ENCODE measurements at places on chromosomes 5 and 9.

GRCh38 chr5:169013208-169013728, 287.7 kb downstream of the SLIT3 start:
- DNase-seq, result no peak

DNA sequence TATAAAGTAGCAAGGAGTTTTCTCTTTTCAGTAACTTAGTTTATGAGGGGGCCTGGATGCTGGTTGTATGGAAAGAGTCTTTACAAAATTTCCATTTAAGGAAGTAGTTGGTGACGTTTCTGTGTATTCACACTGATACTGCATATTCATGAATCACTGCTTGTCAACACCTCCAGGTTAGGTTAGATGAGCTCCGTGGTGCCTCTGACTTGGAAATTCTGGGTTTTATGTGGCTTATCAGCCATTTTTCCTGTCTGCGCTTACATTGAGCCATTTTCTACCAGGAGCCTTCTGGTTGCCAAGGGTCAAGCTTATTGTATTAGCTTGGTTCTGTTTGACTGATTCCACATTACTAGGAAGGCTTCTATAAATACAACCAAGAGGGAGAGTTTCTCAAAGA, 128.3 kb downstream of the SLC28A3 start:
- no peak for DNase-seq

DNA sequence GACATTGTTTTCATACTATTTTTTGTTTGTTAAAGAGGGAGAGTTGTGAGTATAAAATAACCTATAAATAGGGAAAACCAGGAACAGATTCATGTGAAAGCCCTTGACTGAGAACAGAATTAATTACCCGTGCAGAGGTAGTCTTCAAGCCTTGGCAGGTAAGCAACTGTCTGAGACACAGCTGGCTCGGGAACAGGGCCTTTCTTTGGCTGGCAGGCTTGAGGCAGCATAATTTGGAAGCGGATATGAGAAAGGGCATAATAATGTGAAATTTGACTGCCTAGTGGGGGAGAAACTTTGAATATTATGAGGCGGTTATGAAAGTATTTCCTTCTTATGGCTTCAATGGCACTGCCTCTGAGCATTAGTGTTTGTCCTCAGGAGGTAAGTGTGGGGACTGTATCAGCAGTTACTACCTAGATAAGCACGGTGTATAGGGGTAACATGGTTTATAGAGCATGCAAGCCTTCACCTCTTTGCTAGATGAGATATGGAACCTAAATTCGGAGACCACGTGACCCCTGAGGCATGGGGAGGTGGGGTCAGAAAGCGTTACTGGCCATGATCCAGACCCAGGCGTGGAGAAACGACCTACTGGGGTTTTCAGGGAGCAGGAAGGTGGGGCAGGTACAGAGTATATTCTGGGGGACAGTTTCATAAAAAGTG, 210.2 kb upstream of the GAS1 start:
- no peak for DNase-seq

- no peak for DNase-seq
Measured at GRCh38 chr9:17330097-17330496, 195.3 kb downstream of the CNTLN start.

- no peak for DNase-seq
Measured at GRCh38 chr5:59838989-59839388, 54.5 kb downstream of the PDE4D start.

GRCh38 chr9:124217836-124218437, 39.8 kb upstream of the NEK6 start:
- no peak for DNase-seq

DNA sequence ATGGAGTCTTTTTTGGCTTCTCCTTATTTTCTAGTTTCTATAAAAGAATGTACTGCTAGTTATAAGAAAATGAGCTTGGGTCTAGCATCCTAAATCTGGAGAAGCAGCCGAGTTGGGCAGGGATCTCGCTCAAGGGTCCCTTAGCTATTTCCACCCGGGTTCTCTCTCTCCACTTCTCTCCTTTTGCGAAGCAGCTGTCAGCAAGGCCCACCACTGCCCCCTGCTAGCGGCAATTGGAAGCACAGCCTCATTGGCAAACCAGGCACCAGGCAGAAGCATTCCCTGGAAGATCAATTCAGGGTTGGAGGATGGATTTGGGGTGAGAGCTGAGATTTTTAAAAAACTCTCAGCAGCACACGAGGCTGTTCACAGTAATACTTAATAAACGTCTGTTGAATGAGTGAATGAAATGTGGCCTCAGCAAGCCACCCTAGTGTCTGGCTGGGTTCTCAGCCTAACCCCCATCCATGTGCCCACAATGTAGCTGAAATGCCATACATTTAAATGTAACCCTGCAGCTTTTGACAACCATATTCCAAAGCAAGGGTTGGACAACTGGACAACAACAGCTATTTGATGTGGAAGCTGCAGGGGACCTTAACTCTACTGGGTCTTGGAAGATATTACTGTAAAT, 34.6 kb upstream of the TNIP1 start:
- DNase-seq, result peak; percentile 18

DNA sequence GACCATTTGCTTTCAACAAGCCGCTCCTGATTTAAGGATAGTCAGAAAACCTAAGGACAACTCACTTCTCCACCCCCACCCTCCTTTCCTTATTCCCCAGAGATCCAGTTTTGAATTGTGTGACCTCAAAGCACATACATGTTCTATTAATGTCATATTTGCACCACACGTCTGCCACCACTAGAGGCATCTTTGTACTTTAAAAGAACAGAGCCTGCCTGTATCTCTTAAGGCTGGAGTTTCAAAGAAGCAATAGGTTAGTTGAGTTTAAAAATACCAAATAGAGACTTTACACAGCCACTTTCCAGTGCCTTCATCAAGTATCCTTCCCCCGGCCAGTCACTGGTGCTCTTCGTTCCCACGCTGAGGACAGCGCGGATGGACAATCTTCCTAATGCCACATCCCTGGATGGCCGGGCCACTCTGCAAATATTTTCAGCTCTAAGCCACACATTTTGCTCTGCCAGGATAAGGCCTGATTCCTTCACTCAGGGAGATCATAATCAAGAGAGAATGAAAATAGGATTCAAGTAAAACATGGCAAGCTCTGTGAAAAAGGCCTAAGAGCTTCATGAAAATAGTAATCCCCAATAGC, 146.3 kb downstream of the SNCAIP start:
- no peak for DNase-seq

DNA sequence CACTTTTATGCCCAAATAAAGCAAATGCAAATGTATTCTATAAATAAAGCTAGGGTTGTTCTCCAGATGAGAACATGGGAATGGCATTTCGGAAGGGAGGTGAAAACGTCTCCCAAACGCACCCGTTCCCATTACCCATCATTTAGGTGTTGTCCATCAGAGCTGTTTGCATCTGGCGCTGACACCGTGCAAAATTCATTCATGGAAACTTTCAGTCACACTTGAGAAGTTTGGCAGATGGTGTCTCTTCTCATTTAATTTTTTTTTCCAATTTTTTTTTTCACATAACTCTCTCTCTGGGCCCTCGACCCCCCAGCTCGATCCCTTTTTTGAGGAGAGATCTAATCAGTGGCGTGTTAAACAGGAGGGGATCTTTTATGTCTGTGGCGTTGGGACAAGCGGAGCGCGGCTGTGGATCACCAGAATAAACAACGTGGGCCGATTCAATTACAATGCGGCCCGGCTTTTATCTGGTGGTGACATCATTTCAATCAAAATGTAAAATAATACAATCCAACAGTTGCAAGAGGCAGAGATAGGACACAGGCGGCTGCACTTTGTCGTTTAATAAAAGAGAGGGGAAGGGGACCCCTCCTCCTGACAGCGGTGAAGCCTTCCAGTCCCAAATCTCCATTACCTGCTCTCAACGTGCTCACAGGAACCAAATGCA, 246.1 kb upstream of the IRX4 start:
- no peak for DNase-seq

GRCh38 chr5:117713585-117714198, 1139.1 kb upstream of the SEMA6A start:
- DNase-seq, result no peak

- no peak for DNase-seq
Measured at GRCh38 chr9:112115970-112116753, 58.9 kb downstream of the SUSD1 start.

DNA sequence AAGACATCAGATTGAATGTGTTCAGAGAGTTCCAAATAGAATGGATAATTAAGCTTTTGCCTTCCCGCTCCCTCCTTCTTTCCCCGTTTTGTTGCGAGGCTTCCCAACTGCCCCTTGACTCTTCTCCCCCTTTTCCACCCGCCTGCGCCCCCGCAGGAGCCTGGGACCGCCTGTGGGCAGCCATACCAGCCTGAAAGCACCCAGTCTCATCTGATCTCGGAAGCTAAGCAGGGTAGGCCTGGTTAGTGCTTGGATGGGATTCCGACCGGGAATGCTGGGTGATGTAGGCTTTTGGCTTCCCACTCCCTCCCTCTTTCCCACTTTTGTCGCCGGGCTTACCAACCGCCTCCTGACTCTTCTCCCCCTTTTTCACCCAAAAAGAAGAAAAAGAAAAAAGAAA, 6.8 kb upstream of the HSD17B4 start:
- no peak for DNase-seq

- no peak for DNase-seq
Measured at GRCh38 chr5:167794121-167794520, 497.3 kb upstream of the WWC1 start.

DNA sequence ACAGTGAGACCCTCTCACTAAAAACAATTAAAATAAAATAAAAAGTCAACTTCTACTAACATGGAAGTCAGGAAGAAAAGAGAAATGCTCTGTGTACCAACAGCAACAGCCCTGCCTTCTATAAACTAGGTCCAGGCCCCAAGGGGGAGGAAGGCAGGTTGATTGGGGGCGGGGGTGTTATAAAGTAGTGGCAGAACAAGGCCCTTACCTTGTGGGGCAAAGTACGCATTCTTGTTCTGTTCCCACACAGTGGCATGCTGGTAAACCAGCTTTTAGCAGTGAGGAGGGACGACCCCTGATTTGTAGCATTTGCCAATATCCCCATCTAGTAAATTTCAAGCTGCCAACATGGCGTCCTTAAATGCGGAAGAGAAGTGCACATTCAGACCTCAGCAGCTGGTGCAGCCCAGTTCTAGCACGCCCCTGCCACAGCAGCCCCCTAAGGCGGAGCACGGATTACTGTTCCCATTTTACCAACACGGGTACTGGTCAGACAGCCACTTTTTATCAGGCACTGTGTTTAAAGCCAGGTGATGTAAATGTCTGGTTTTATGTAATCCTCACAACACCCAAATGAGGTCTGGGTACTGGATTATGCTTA, 69.5 kb downstream of the GTF3C4 start:
- DNase-seq, result no peak

- no peak for DNase-seq
Measured at GRCh38 chr5:172455511-172456061, 1.3 kb upstream of the SH3PXD2B start.

- DNase-seq, result no peak
Measured at GRCh38 chr9:130382636-130383349, 62.0 kb upstream of the ASS1 start.

DNA sequence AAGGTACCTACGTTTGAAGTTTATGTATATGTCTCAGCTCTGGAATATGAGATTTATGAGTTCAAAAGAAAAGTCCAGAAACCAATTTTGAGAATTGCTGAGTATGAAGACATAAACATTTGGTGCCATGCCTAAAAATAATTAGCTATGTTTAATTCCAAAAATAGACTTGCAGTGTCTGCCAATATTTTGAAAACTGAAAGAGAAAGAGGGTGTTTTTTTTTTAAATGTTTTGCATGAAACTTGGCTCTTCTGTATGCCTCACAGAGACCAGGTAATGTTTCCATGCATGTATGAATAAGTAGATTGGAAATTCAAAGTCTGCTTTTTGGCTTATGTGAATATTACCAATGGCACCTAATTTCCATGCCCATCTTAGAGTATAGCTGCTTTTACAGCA, 634.4 kb upstream of the C9orf72 start:
- no peak for DNase-seq

GRCh38 chr5:27947088-27947487, 908.7 kb upstream of the CDH9 start:
- no peak for DNase-seq

DNA sequence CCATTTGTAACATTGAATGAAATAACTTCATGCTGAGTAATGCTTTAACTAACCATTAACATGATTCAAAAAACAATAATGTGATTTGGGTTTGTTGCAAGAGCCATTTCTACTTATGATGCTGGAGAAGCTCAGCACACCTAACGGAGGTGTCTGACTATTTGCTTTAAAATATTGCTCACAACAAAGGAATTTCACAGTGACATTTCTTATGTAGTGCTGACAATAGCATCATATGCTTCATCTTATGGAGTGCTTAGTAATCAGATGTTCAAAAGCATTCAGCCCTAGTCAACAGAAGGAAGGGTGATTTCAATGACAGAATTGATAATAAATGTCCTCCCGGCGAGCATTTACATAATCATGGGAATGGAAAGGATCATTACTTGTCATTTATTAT, 1003.3 kb upstream of the COX7C start:
- DNase-seq, result no peak

GRCh38 chr5:139964266-139964993, 78.7 kb downstream of the NRG2 start:
- no peak for DNase-seq

DNA sequence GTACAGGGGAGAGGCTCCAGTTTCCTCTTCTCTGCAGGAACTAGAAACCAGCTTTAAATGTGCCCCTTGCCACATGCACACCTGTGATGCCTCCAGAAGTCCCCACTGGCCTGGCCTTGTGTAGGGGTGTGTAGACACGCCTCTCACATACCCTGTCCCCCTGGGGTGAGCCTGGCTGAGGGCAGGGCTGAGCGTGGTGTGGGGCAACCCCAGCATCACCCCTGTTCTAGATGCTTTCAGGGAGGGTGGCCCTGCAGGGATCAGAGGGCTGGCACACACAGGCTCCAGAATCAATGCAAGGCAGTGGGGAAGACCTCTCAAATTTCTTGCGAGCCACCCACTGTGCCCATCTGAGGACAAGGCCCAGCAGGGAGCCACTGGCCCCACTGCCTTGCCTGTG, 54.7 kb downstream of the NXNL2 start:
- no peak for DNase-seq

GRCh38 chr9:38392235-38393127, at the start of gene ALDH1B1:
TSS of gene ALDH1B1 (plus strand) at chr9:38392702. CDS start at chr9:38395749, 3,047 bp downstream.
- peak; percentile 70 for DNase-seq

GRCh38 chr5:133480366-133480765, 132.0 kb downstream of the FSTL4 start:
- no peak for DNase-seq

GRCh38 chr9:89466451-89467277, 31.2 kb downstream of the SEMA4D start:
- DNase-seq, result no peak

GRCh38 chr9:138025417-138025816, 147.8 kb downstream of the CACNA1B start:
- DNase-seq, result no peak

GRCh38 chr5:100232736-100233135, 302.4 kb upstream of the FAM174A start:
- DNase-seq, result peak; percentile 42

- no peak for DNase-seq
Measured at GRCh38 chr5:55610542-55610941, 75.8 kb upstream of the PLPP1 start.

GRCh38 chr5:154356020-154356655, 89.7 kb upstream of the SAP30L start:
- DNase-seq, result no peak

GRCh38 chr5:124653666-124654065, 92.8 kb downstream of the ZNF608 start:
- no peak for DNase-seq
